ENCODE measurements at places on chromosomes 16 and 17.

DNA sequence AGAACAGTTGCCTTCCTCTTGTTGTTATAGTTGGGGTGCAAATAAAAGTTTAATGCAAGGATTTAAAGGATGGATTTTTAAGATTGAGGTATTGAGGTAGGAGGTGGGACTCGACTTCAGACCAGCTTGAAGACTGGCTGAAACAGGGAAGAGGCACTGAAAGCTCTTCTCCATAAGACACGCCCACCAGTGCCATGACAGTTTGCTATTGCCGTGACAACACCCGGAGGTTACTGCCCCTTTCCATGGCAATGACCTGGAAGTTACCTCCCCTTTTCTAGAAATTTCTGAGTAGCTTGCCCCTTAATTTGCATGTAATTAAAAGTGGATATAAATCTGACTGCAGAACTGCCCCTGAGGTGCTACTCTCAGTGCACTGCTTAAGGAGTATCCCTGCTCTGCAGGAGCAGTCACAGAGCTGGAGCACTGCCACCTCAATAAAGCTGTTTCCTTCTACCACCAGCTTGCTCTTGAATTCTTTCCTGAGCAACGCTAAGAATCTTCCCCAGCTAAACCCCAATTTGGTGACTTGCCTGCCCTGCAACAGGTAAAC lies 122.6 kb downstream of the SHISA6 start:
- DNase-seq = no peak

DNA sequence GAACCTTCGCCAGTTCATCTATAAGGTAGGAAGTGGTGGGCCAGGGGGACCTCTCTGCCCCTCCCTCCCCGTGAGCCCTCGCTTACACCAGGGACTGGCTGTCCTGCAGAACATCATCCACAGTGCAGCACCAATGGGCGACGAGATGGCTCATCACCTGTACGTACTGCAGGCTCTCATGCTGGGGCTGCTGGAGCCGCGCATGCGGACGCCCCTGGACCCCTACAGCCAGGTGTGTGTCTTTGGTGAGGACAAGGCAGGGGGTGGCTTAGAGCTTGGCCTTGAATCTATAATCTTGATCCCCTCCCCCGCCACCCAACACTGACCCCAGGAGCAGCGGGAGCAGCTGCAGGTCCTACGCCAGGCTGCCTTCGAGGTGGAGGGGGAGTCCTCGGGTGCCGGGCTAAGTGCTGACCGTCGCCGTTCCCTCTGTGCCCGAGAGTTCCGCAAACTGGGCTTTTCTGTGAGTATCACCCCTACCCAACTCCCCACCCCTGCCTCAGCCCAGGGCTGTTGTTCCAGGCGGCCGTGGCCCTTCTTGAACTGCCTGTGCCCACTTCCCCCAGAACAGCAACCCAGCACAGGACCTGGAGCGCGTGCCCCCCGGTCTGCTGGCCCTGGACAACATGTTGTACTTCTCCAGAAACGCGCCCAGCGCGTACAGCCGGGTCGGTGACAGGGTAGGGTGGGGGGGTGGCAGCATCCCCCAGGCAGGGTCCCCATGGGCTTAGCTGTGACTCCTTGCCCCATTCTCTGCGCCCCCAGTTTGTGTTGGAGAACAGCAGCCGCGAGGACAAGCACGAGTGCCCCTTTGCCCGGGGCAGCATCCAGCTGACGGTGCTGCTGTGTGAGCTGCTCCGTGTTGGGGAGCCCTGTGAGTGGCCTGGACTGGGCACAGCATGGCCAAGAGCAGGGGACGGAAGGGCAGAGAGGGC lies 2.7 kb downstream of the ELMO3 start:
- no peak for DNase-seq

DNA sequence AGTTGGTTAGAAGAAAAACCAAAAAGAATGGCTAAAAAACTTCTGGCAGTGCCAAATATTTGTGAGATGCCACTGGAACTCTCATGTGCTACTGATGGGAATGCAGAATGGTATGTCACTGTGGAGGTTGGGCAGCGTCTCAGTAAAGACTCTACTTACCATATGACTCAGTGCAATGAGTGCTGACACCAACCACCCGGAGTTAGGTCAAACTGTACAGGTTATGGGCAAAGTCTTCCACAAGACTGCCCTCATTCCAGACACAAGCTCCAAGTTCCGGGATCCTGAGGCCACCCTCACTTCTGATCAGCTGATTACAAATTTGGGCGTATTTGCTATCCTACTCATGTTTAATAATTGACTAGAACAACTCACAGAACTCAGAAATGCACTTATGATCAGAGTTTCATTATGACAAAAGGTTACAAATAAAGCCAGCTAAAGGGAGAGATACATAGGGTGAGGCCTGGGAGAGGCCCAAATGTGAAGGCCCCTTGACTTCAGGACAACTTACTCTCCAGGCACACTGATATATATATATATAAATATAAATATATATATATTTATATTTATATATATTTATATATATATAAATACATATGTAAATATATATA lies 114.9 kb downstream of the TRIM37 start:
- peak; percentile 87 for DNase-seq

GRCh38 chr16:50121721-50122445 lies 31.2 kb upstream of the TENT4B start:
- no peak for DNase-seq

GRCh38 chr16:81166417-81167300 lies 70.5 kb upstream of the GCSH start:
- no peak for DNase-seq
